Mesothelial cell of epicardium (in vitro differentiated cells): ENCODE measurements at places on chromosomes 3 and 15. TPM values are rescaled to one million over a fixed set of nuclear protein-coding genes. Genes with fewer than 3 reads are reported as not detected.

Gene NEK10
- total RNA-seq, result 0.84 to 1.3 TPM (median 1.2 TPM) in 3 replicates

Gene ADAMTSL3
- total RNA-seq, result 13.2 to 14.3 TPM (median 13.9 TPM) in 3 replicates

Gene PIK3R4
- 24.7 to 27.6 TPM (median 26.6 TPM) in 3 replicates for total RNA-seq

Gene GOLGA6L7
- not detected in 3 replicates for total RNA-seq

Gene DAZL
- not detected in 3 replicates for total RNA-seq
